Stimulated activated CD4-positive, alpha-beta T cell treated with anti-CD3 and anti-CD28 coated beads, TNF-alpha, amount 100 ng/mL, for 1 hour (primary cell): ENCODE measurements at places on chromosomes 16 and 17.

- no peak for DNase-seq
These were observed at the start of gene WFDC1 for GRCh38 chr16:84294531-84295142. WFDC1 (plus strand) TSS chr16:84294878; CDS start chr16:84294972, 94 bp downstream.

- no peak for DNase-seq
These were observed 161.9 kb upstream of the XYLT1 start for GRCh38 chr16:17632667-17633066.

- no peak for DNase-seq
These were observed 17.8 kb downstream of the TSPOAP1 start for GRCh38 chr17:58310511-58311428.

DNA sequence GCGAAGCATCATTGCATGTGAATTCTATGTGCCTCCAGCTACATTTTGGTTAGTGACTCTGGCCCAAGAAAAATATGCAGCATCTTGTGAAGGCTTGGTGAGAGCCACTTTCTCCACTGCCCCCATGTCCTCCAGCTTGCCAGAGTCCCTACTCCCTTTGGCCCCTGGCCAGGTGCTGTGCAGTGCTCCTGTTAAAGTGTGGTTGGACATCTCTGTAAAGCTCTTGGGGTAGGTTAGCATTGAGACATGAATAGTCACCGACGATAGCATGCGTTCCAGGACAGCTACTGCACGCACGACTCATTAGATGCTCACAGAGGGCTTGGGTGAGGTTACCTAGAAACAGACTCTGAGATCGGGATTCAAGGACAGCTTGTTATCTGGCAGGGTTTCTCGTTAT, 48.6 kb downstream of the FOXL1 start:
- no peak for DNase-seq

GRCh38 chr17:75819678-75820077, 24.5 kb downstream of the UNC13D start:
- no peak for DNase-seq

GRCh38 chr16:79158337-79158736, 442.2 kb downstream of the MAF start:
- DNase-seq: no peak

- DNase-seq: peak; percentile 57
These were observed 4.5 kb upstream of the UNC13D start for GRCh38 chr17:75848523-75849278.

DNA sequence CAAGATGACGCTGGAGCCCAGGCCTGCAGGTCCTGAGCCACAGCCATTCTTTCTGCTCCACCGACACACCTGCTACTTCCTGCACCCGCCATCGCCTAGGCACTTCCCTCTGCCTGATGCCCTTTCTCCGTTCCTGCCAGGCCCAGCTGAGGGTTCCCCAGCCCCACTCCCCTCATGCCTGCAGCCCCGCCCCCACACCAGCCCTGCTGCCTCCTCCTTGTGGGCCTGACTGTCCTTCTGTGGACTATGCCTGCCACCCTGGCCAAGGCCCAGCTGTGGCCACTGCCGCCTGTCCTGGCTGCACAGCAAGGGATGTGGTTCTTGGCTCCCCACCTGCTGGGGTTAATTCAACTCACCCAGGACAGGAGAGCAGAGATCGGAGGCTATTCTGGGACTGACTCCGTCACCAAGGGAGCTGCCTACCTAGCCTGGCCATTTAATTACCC, 7.5 kb downstream of the NATD1 start:
- no peak for DNase-seq

GRCh38 chr17:5706577-5707210, 122.4 kb upstream of the NLRP1 start:
- DNase-seq: peak; percentile 28

DNA sequence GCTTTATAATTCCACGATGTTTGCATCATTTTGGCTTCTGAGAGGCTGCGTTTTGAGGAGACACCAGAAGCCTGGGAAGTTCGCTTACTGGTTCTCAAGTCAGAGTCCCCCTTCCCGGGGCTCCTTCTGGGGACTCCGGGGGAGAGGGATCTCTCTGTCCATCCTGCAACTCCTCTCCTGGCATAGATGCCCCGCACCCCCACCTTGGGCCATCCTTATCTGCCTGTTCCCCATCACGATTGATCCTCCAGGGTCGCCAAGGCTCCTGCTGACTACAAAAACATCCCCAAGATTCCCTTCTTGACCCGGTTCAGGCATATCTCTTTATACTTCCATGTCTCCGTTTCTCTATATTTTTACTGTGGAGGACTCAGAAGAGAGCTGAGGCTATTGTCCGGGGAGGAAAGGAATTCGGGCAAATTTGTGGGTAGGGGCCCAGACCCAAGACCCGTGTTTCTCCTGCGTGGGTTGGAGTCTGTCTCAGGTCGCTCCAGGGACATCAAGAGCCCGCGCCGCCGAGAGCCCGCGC, 18.4 kb upstream of the HOXB13 start:
- DNase-seq: no peak

DNA sequence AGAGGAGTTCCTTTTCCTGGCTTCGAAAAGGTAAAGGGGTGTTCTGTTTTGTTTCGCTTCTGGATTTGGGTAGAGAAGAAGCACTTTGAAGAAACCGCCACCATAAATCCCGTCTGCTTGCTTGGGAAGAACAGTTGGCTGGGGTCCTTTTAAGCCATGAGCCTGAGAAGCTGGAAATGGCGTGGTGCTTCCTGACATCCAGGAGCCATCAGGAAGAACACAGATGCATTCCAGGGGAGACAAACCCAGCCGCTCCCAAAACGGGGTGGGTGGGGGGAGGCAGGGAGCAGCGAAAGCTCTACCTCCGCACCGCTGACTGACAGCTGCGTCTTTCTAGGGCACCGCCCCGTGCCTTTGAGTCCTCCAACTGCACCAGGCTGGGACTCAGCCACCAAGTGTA, 91.6 kb downstream of the ZDHHC7 start:
- no peak for DNase-seq

DNA sequence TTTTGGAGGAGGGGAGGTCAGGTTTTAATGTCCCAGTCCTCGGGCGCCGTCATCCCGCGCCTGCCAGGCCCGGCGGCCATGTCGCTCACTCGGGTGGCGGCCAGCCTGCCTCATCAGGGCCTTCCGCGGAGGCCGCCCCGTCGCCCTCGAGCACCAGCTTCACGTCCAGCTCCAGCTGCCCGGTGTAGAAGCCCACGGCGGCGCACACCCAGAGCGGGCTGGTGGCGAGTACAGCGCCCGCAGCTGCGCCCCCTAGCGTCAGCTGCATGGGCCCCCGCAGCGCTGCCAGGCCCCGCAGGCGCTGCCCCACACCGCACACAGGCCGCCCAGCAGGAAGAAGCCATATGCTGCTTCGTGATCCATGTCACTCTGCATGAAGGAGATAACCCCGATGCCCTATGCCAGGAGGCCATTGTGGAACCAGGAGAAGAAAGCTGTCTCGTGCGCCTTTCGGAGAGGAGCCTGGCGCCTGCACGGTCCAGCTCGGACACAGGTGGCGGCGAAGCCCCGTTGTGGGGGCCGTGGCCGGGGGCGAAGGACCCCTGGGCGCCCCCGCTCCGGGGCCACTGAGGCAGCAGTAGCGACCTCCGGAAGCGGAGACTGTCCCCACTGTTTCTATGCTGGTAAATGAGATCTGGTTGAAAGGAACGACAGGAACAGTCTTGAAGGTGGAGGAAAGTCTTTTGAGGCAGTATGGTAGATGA, 9.6 kb downstream of the AP2B1 start:
- DNase-seq: no peak

DNA sequence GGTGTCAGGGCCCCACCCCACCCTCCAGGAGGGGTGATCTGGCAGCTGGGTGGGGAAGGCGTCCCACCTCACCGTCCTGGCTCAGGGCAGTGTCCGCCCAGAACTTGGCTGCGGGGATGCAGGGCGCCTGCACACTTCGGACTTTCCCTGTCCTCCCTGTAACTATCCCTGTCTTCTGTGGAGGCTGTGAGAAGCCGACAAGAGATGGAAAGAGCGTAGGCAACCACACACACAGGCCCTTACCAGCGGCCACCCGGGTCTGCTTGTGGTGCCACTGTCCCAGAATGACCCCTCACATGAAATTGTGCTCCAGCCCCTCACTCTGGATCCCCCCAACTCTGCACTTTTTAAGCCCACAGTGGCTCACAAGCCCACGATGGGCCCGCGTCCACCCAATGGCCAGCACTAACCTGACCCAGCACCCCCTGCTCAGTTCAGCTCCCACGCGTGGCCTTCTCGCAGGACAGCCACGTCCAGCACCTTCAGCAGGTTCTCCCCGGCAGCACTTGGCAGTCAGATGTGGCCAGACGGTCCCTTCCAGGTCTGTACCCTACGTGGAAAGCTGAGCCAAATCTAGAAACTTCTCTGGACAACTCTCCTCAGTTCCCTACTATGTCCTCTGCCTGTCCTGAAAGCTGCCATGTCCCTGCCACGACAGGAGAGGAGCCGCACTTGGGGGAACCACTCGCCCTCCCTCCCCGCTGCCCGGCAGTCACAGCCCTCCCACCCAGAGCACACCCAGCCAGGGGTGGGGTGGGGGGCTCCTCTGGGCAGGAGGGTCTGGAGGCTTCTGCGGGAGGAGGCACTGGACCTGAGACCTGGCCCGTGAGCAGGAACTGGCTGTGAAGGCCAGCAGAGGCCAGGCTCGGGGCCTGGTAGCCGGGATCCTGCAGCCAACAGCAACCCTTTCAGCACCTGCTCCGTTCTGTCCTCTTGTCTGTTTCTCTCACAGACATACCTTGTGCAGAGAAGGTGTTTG, 38.0 kb downstream of the PEMT start:
- no peak for DNase-seq

GRCh38 chr16:27786221-27786922, 236.4 kb downstream of the KATNIP start:
- no peak for DNase-seq

DNA sequence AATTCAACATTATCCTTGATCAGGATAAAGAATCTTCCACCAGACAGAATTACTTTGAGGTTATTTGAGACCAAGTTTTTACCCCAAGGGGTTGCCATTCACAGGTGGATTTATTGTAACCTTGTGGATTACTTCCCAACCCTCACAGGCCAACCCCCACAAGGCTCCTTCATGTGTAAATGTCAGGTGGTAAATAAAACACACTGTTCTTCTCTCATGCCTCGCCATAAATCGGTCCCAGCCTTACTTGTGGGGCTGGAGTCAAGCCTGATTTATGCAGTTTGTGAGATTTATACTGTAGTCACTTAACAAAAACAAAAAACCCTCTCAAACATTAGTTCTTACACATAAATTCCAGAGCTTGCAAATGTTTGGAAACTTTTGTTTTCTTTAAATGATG, 98.6 kb upstream of the IRX3 start:
- DNase-seq: no peak

GRCh38 chr17:58283674-58284612, 3.2 kb upstream of the MPO start:
- no peak for DNase-seq

GRCh38 chr17:7046127-7046724, 2.3 kb upstream of the SLC16A11 start:
- DNase-seq: no peak

GRCh38 chr16:31347445-31347844, 7.5 kb upstream of the ITGAX start:
- DNase-seq: no peak

DNA sequence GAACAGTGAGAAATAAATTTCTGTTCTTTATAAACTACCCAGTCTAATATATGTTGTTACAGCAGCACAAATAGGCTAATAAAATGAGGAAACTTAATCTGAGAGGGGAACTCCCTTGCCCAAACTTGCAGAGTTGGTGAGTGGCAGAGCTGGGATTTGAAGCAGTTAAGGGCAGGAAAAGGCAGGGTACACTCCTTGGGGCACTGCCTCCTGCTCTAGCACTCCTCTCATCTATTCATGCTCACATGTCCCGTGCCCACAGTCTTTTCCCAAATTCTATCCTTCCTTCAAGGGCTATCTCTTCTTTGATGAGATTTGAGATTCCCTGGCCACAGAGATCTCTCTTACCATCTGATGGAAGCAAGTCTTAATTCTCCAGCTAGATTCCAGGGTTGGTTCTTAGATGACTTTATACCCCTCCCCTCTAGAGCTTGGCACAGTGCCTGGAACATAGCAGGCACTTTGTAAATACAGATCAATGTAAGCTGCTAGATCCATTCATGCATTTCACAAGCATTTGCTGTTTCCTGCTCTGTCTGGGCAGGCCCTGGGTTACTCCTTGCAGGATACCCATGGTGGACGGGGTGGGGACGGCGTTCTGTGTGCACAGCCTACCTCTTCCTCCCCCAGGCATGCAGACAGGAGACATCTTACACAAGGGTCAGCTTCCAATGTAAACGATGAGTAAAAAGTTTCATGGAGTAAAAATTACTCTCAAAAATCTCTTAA, 39.2 kb upstream of the ABCC12 start:
- DNase-seq: no peak

GRCh38 chr17:77606146-77606864, 352.2 kb upstream of the TNRC6C start:
- DNase-seq: no peak

DNA sequence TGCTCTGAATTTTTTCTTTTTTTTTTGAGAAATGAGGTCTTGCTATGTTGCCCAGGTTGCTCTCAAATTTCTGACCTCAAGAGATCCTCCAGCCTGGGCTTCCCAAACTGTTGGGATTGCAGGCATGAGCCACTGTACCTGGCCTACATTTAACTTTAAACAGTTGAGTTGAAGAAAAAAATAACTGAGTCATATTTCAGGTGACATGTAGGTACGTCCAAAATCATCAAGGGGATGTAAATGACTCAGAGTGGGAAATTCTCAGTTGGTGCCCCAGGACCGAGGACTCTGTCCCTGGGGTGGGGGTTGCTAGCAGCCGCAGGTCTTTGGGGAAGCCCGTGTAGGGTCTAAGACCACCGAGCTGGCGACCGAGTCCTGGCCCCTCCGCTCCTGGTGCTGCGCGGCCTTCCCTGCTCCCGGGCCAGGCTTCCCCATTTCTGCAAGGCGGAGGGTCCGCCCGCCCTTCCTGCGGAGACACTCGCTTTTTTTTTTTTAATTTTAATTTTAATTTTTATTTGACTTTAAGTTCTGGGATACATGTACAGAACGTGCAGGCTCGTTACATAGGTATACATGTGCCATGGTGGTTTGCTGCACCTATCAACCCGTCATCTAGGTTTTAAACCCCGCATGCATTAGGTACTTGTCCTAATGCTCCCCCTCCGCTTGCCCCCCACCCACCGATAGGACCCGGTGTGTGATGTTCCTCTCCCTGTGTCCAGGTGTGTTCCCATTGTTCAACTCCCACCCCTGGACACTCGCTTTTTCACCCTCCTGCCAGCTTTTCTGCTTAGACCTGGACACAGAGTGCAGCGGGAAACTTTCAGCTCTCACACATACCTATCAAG, 12.7 kb upstream of the N4BP1 start:
- no peak for DNase-seq
